Pancreas (tissue), 10 donors: ENCODE measurements at places on chromosomes 2 and 18. TPM values are rescaled to one million over a fixed set of nuclear protein-coding genes. Genes with fewer than 3 reads are reported as not detected.

DNA sequence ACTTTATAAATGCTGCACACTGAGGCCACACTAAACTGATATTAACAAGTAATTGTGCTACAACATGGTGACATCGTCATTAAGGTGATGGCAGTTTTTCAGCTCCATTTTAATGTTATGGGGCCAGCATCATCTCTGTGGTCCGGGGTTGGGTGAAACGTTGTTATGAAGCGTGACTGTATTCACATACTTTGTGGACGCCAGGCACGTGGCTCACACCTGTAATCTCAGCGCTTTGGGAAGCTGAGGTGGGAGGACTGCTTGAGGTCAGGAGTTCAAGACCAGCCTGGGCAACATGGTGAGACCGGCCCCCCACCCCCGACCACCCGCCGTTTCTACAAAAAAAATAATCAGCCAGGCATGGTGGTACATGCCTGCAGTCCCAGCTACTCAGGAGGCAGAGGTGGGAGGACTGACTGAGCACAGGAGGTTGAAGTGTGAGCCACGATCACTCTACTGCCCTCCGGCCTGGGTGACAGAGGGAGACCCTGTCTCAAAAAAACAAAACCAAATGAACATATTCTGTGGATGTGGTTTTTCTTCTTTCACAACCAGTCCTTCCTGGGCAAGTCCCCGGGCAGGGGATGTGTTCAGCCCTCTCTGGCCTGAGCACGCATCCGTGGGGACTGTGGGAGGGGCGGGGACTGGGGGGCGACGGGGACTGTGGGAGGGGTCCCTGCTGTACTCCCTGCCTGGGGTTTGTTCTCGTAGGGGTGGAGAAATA is 12.9 kb upstream of the GAL3ST2 start:
- no peak for DNase-seq

MC5R gene
- not detected for total RNA-seq

GRCh38 chr18:24809173-24809950 is 348.9 kb downstream of the HRH4 start:
- DNase-seq = no peak

DNA sequence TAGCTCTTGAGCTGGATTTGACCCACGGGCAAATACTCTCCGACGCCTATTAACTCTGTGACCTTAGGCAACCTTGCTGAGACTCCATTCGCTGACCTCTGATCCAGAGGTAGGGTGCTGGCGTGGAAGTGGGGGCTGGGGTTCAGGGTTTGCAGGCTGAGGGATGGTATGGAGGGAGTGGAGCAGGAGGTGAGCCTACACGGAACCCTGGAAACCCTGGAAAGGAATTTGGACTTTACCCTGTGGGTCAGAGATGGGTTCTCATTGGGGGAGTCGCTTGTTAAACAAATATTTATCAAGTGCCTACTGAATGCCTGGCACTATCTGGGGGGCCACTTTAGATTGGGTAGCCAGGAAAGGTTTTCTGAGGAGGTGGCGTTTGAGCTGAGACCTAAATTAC is 58.2 kb upstream of the FZD7 start:
- DNase-seq = no peak

BOLL gene
- total RNA-seq = not detected

C2orf15 gene
- 1.2 TPM for total RNA-seq

DNA sequence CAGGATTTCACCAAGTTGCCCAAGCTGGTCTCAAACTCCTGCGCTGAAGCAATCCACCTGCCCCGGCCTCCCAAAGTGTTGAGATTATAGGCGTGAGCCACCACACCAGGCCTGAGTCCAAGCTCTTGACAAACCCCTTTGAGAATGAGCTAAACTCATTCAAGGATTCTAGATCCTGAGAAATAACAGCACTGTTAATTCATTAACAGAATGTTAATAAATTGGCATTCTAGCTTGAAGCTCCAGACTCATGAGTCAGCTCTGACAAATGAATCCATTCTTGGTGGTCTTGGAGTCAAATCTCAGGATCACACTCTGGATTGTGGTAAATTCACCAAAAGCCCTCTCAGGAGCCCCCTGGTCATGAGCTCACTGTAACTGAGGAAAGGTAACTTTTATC is 1.8 kb downstream of the NARS1 start:
- no peak for DNase-seq

DNA sequence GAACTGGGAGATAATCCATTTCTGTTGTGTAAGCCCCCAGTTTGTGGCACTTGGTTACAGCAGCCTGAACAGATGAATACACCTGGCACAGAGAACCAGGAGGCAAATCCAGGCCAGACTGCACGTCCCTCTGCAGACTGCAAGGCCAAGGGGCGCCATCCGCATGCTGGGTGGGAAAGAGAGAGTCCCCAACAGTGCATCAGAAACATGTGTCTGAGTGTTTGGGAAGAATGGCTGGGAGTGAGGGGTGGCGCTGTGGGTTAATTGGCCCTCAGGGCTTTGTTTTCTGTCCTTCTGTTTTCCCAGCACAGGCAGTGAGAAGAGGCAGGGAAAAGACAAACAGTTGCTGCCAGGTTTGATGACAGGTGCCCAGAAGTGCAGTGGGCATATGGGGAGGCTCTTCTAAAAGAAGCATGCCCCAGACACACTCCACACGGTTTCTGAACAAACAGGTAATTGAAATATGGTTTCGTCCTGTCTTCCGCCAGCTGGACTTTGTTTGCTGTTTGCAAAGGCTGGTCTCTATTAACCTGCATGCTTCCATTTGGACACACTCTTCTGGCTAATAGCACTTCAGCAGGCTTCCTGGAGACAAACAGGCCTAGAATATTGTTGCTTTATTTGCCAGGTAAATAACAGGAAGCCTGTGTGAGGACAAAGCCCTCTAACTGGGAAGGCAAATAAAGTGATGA is 43.4 kb upstream of the SEC11C start:
- no peak for DNase-seq

TMEM169 gene
- total RNA-seq = 0.55 TPM

FAM228A gene
- total RNA-seq = 0.20 TPM

GRCh38 chr2:175441181-175441761 is 259.8 kb upstream of the ATP5MC3 start:
- DNase-seq = no peak

GRCh38 chr2:136236019-136236418 is 118.1 kb upstream of the CXCR4 start:
- DNase-seq = no peak

NEU4 gene
- not detected for total RNA-seq

DNA sequence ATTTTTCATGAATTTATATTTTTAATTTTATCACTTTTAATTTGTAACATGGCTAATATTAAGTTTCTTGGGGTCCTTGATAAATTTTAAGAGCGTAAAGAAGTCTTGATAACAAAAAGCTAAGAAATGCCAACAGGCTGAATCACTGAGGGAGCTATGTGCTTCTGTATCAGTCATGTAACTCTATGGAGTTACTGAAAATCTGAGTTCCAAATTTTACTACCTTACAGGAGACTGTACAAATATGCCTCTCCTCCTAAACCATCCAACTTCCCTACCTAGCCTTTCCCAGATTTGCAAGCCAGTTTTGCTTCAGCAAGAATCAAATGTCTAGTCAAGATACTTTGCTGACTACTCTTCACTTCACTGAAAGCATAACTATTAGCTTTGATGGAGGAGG is 35.7 kb downstream of the FEZ2 start:
- DNase-seq = no peak

APLF gene
- total RNA-seq = 2.0 TPM

- no peak for DNase-seq
Observed at GRCh38 chr2:221473451-221473850, 98.7 kb downstream of the EPHA4 start.

DNA sequence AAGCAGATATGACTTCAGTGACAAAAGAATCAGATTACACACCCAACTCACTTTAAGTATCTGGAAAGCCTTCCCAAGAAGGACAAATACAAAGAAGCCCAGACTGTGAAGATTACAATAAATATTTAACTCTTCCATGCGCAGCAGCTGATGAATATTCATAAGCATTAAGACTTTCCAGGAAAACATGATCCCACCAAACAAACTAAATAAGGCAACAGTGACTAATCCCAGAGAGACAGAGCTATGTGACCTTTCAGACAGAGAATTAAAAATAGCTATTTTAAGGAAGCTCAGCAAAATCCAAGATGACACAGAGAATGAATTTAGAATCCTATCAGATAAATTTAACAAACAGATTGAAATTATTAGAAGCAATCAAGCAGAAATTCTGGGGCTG is 108.2 kb upstream of the UBE2E3 start:
- no peak for DNase-seq

DNA sequence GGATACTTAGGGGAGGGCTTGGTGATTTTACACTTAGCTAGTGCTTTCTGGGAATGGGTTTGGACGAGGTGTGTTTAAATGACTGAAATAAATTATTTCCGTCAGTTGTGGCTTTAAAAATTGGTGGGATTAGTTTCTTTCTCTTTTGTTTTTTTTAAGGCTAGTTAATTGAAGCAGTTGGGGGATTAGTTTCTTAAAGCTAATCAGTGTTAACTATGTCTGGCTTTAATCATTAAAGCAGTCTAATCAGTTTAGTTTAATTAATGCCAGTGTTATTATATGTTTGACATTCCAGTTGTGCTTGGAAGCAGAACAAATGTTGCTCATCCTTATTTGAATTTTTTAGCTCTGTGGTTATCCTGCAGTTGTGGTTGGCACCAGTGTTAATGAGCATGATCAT is 10.2 kb downstream of the MTA3 start:
- no peak for DNase-seq

DNA sequence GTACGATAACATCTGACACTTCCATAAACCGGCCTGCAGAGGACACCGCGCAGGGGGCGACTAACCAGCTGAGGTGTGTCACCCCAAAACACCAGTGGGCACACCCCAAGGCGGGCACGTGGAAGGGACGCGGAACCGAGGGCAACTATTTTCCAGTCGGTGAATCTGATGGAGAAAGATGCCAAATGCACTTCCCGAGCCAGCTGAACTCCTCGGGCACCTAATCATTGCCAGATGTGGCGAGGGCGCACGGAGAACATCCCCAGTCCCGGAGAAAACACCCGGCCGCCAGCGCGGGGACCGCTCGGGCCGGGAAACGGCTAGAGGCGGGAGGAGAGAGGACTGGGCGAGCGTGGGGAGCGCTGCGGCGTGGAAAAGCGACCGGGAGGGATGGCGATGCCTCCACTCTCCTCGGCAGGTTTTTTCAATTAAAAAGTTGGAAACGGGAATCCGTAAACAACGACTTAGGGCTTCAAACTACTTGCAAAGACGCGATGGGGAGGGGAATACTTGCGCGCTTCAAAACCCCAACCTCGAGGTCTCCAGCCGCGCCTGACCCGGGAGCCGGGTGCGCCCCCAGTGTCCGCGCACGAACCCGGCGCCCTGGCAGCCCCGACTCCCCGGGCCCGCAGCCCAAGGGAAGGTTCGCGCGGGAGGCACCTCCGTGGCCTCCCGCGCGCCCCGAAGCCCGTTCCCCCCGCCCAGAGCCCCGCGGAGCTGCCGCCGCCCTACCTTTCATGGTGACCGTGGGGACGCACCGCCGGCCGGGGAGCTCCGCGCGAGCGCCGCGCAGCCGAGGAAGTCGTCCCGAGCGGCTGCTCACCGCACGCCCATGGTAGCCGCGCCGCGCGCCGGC is 497 bp downstream of the COLEC12 start:
- DNase-seq = no peak

SMAD7 gene
- total RNA-seq = 6.6 TPM

DNA sequence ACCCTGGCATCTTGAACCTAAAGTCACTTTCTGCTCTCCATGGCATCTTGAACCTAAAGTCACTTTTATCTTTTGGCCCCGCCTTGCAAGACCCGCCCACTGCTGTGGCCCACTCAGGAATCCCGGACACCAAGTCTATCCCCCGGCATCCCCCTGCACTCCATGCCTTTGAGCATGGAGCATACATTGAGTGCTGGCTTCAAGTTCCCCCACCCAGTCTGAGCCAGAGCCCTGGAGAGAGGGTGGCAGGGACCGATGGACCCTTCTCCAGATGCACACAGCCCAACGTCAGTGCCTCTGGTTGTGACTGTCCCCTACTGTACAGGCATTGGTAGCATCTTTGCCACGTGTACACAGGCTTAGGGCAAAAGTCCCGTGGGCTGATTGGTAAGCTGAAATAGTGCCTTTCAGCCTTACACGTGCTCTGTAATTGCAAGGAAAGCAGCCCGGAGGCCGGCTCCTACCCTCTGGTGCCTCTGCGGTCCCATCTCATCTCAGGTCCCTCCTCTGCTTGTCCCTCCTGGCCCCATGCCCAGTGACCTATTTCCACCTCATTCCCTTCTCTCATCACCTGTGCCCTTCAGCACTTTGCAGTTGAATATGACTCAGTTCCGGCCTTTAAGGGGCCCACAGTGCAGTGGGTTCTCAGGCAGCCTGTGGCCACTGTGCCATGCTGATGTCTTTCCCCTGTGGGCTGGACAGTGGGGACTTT is 154.0 kb downstream of the INHBB start:
- DNase-seq = no peak

- no peak for DNase-seq
Observed at GRCh38 chr18:70382017-70382416, 93.2 kb downstream of the SOCS6 start.

DNA sequence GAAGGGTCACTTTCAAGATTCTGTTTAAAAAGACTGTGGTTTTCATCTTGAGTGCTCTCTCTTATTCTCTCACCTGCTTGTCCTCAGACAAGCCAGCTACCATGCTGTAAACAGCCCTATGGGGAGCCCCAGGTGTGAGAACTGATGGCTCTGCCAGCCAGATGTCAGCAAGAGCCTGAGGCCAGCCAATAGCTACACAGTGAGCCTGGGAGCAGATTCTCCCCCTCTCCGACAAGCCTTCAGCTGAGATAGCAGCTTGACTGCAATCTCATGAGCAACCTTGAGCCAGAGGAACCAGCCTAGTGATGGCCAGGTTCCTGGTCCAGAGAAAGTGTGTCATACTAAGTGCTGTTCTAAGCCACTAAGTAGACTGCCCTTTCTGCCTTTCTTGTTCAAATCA is 272.1 kb downstream of the NAPG start:
- DNase-seq = no peak

- DNase-seq = peak; percentile 87
Observed at GRCh38 chr2:115161081-115161770, 718.8 kb downstream of the DPP10 start.

GRCh38 chr2:66387016-66387753 is 47.7 kb upstream of the MEIS1 start:
- DNase-seq = no peak

LRATD1 gene
- total RNA-seq = 4.0 TPM

ZBTB7C gene
- total RNA-seq = 0.35 TPM

GAD1 gene
- 1.0 TPM for total RNA-seq

GRCh38 chr2:9800975-9801726 is 42.1 kb upstream of the TAF1B start:
- no peak for DNase-seq

CPO gene
- total RNA-seq = 0.12 TPM

RAD51AP2 gene
- 0.08 TPM for total RNA-seq

DNA sequence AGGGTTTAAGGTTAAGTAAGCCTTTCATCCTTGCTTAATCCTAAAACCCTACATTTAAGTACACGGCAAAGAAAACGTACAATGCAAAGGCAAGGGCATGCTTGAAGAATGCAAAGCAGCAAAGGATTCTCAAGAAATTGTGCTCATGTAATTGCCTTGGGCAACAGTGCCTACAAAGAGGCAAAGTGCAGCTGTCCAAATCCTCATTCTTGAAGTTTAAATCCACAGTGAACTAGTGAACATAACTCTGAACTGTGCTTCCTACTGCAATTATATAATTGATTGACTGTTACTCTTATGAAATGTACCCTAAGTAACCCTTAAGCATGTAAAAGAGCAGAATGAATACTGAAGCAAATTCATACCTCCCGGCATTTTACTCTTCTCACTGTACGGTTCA is 85.4 kb downstream of the MAP3K20 start:
- no peak for DNase-seq

NEURL3 gene
- total RNA-seq = 12.0 TPM
